ENCODE measurements at places on chromosomes 13 and 19.

DNA sequence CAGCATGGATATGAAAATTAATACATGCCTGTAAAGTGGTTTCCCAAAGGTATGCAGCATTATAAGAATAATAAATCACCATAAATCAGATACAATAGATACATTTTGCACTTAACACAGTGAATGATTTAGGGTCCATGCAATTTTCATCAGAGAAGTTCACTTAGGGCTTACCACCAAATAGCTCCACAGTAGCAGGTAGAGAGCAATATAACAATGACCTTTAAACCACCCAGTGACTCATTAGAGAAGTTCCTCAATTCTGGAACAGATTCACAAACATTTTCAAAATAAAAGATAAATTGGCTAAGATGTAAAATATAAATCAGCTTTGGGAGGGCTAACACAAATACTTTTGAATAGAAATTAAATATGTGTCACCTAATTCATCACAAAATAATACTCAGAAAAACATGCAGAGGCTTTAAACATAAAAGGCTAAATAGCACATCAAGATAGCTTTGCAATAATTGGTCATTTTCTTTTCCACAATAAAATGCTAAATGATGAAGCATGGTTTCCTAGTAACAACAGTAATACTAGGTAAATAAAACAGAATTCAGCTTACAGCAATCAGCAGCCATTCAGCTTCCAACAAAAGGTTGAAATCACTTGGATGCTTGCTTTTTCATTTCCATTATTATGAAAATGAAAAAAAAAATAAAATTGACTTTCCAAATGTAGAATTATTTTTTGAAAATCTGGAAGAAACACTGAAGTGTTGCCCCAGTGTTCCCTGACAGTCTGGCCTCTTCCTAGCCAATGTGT, 84.3 kb upstream of the NBEA start:
- DNase-seq: no peak

DNA sequence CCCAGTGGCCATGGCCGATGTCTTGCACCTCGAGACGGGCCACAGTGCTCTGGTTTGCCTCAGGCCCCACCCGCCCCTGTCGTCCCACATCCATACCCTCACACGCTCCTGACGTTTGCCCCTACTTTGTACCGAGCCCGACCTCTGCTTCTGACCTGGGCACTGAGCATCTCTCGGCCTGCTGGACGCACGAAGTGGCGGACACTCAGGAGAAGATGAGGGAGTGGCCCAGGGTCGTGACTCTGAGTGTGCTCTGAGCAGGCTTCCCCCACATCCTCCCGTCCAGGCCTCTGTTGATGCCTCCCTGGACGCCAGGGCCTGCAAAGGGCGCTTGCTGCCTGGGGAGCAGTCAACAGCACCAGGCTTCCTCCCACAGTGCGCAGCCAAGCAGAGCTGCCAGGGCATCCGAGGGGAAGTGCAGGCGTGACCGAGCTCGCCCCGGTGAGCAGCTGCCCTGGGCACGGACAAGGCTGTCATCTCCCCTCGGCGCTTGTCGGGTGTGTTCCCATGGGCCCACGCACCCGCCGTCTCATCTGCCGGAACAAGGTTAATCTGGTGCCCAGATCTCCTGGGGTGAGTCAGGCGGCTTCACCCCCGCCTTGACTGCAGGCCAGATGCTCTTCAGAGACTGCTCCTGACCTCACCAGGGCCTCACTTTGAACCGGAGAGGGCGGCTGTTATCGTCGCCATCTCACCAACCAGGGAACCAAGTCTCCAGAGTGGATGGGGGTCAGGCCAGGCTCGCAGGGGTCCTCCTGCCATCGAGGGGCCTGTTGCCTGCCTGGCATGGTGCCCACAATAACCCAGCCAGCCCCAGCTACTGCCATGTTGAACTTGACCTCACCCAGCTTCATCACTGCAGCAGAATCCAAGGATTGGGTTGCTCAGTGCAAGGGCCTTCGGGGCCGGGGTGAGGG, 27.2 kb downstream of the COMP start:
- no peak for DNase-seq

DNA sequence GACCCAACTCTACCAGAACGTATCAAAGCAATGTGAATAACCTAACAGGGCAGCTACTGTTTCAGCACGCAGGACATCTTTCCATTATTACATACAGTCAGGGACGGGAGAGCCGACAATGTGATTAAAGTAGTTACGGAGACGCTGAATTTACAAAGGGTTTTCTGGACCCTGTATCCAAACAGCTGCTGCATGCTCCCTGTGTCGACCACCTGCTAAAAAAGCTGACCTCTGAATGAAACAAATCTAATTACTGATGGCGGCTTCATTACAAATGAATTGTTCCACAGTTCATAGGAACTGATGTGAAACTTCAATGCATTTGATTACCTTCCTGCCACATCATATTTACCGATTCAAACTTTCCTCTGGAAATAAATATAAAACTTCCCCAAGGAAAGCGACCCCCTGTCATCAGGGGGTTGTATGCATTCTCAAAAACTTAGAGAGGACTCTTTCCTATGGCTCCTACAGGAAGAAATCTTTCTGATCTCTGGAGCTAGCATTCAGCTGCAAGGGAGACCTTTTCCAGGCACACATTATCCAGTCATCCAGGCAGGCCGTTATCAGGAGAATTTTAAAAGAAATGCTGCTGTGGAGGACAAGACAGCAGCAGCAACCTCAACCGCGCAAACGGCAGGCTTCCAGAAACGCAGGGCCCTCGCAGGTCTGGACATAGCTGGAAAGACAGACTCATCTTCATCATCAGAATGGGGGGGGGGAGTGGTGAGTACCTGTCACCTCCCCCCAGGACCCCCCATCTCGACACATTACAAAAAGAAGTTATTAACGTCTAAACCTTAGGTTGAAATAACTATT, 3.1 kb downstream of the EFNB2 start:
- DNase-seq: no peak

- DNase-seq: no peak
These were observed 1533.6 kb downstream of the UQCRFS1 start for GRCh38 chr19:27679399-27679798.

DNA sequence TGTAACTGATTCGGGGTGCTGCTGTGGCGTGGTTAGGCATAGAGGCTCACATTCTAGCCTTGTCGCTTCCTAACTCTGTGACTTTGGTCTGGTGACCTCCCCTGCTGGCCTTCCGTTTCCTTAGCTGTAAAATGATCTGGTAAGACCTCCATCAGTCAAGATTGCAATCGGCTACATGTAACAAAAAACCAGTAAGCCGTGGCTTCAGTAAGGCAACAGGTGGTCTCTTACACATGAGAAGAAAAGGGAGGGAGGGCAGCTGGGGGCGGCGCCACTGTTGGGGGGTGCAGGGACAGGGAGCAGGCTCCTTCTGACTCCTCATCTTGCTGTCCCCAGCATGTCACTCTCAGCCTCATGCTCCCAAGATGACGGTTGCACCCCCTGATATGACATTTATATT, 148.0 kb downstream of the SIPA1L3 start:
- DNase-seq: no peak

DNA sequence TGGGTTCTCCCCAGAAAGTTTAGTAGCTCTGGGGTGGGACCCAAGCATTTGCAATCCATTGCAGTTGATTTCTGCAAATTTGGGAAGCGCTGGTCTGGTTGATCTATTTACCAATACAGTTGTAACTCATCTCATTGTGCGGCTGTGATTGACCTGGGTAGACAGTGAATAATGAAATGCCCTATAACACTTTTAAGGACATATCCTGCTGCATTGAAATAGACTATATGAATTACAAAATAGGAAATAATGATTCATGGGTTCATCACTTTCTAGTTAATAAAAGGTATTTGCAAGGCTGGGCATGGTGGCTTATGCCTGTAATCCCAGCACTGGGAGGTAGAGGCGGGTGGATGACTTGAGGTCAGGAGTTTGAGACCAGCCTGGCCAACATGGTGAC, 59.0 kb upstream of the FARP1 start:
- no peak for DNase-seq

All from stimulated activated CD4-positive, alpha-beta T cell treated with anti-CD3 and anti-CD28 coated beads, TNF-alpha, amount 100 ng/mL, for 48 hours (primary cell).